ENCODE measurements at places on chromosomes 1 and 21.

- no peak for DNase-seq
Measured at GRCh38 chr21:36149788-36150711, 6.6 kb upstream of the DOP1B start.

DNA sequence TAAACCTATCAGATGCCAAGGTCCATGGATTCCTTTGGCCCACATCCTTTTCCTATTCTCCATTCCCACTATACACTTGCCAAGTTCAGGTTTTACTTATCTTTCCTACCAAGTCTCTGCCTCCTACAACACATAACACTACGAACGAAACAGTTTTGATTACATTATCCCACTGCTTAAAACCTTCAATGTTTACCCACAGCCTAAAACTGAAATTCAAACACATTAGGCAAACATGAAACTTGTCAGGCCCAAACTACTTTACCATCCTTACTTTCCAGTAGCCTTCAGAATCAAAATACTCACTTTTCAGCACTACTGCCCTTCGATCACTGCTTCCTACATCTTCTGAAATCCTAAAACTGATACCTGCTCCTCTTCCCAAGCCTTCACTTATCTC, 3.0 kb downstream of the SCAF4 start:
- DNase-seq, result no peak

DNA sequence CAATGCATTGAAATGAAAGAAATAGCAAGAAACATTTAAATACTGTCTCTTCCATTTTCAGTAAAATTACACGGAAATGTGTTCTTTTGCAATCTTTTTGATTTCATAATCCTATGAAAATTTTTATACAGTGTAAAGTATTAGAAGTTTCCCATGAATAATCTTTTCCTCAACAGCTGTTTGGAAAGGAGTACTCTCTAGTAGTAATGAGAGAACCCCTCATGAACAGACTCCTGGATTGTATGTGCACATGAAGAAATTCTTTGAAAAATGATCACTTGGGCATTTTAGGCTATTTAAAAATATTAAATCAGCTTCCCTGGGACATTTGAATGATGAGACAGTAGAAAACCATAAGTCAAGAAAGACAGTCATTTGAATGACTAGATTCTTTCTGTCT, 64.4 kb downstream of the LHX9 start:
- no peak for DNase-seq

DNA sequence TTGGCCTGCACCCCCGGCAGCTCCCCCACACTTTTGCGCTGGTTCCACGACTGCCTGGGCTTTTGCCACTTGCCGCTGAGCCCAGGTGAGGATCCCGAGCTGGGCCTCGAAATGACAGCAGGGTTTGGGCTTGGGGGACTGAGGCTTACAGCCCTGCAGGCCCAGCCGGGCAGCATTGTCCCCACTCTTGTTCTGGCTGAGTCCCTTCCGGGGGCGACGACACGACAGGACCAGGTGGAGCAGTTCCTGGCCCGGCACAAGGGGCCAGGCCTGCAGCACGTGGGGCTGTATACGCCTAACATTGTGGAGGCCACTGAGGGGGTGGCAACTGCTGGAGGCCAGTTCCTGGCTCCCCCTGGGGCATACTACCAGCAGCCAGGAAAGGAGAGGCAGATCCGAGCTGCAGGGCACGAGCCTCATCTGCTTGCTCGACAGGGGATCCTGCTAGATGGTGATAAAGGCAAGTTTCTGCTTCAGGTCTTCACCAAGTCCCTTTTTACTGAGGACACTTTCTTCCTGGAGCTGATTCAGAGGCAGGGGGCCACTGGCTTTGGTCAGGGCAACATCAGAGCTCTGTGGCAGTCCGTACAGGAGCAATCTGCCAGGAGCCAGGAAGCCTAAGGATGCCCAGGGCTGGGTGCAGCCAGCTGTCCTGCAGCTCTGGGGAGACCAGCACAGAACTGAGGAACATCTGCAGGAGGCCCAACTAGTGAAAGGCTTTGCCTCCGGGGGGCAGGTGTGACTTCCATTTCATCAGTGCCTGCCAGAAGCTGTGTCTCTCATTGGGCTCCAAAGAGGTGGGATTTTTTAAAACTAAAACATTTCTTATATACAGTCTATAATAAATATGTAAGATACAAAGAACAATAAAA, 1.2 kb downstream of the HPDL start:
- DNase-seq, result no peak

DNA sequence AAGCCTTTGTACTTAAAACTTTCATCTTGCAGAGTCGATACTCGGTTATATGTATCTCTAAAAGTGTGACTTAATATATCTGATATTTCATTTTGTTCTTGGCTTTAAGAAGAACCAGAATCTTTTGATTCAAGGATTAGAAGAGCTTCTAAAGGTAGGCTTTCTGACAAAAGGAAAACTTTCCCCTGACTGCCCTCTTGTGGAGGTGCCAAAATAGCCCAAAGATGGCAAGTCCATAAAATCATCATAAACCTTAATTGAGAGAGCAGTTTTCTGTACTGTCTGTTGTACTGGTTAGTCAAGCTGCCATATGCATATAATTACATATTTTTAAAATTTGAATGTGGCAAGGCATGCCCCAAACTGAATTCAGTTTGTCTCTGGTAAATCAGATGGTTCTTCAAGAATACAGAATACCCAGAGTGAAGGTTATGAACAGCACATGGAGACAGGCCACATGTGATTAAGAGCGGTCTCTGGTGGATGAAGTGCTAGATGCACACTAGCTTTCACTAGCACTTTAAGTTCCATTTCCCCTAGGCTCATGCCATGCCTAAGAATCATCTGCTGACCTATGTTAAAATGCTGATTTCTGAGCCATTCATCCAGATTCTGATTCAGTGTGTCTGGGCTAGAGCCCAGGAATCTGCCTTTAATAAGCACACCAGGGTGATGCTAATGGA, 27.7 kb upstream of the ELAVL4 start:
- no peak for DNase-seq

- DNase-seq, result no peak
Measured at GRCh38 chr1:29341936-29342335, 105.6 kb downstream of the PTPRU start.

- DNase-seq, result no peak
Measured at GRCh38 chr1:97427371-97427770, 493.5 kb downstream of the DPYD start.

DNA sequence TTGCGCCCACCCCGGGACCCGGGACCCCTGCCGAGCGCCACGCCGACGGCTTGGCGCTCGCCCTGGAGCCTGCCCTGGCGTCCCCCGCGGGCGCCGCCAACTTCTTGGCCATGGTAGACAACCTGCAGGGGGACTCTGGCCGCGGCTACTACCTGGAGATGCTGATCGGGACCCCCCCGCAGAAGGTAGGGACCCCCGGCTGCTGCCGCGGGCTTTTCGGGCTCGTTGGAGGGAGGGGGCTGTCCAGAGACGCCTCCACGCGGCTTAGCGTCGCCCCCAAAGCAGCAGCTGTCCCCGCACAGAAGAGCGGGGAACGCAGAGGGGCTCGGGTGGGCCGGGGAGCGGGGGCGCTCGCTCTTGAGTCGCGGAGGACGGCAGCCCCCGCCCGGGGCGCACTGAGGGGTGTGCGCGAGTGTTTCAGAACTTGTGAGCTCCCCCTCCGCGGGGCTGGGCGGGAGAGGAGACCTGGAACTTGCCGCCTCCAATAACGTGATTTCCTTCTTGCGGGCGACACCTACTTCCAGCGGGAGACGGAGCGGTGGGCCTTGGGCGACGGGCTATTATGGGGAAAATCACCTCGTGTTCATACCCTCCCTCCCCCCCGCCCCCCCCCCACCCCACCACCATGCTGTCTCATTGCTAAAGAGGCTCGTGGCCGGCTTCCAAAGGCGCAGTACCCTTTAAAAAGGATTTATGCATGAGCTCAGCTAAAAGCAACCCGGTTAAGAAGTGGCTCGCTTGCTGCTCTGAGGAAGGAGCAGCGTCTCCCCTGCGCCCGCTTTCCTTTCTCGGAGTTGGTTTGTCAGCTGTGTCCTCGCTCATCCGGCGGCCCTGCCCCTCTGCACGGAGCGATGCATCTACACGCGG, 664 bp downstream of the BACE2 start:
- no peak for DNase-seq

GRCh38 chr21:21101911-21102310, 103.7 kb downstream of the NCAM2 start:
- no peak for DNase-seq

DNA sequence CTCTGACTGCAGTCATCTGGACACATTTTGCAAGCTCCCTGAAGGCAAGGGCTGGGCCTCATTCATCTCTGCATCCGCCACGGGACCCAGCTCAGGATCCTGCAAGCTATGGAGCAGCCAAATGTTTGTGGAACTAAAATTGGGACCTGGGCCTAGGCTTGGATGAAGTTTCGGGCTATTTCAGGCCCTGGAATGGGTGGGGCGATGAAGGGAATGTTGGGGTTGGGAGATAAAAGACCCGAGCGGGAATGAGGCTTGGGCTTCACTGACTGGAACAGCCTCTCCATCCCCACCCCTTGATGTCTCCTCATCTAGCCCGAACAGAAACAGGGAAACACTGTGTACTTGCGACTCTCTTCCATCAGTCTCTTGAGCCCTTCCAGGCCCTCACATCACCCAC, 7.3 kb upstream of the AHCYL1 start:
- DNase-seq, result no peak

DNA sequence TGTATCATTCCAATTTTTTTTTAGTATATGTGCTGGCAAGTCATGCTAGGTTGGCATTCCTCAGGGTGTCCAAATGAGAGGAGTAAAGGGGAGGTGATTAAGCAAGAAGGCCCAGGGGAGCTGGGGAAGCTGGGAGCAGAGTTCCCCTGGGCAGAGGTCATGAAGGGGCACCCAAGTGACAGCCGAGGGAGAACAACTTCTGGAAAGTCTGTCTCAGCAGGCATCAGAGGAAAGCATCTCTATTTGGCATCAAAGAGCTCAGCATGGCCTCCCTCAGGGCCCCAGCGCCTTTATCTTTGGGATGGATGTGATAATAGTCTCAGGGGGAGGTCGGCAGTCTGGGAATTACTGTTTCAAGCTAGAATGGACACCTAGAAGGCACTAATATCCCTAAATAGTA, 5.0 kb upstream of the ENO1 start:
- no peak for DNase-seq

GRCh38 chr1:218299416-218299815, 14.3 kb downstream of the RRP15 start:
- DNase-seq, result no peak

- no peak for DNase-seq
Measured at GRCh38 chr1:176499671-176500070, 36.7 kb downstream of the PAPPA2 start.

DNA sequence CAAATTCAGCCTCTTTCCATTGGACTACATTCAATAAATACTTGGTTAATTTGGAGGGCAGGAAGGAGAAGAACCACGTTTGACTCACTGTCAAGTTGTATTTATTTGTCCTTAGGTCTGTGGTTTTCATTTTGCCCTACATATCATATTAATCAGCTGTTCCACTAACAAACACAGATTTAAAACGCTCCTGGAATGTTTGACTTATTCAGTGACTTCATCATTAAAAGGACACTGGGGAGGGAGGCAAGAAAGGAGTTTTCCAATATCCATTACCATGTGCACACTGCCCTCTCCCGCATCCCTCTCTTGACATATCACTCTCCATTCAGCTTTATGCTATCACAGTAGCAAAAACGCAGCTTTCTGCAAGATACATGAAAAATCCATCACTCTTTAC, 98.2 kb upstream of the C1orf87 start:
- DNase-seq, result no peak

- DNase-seq, result no peak
Measured at GRCh38 chr1:242211254-242212022, 212.5 kb upstream of the MAP1LC3C start.

DNA sequence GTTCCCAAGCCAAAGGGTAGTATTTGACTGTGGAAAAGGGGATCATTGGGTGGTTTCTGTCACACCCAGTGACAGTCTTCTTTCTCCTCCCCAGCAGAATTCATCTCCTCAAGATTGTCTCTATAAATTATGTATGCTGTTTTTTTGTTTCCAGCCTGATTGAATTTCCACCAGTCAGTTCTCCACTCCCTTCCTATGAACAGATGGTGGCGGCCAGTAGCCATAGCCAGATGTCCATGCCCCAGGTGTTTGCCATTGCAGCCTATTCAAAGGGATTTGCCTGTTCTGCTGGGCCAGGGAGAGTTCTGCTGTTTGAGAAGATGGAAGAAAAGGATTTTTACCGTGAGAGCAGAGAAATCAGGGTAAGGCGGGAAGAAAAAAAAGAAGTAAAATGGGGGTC, 12.9 kb downstream of the CFAP57 start:
- DNase-seq, result no peak

- DNase-seq, result no peak
Measured at GRCh38 chr1:49293016-49293415, 516.3 kb upstream of the BEND5 start.

GRCh38 chr1:76006234-76006633, 68.3 kb upstream of the ST6GALNAC3 start:
- DNase-seq, result no peak

- no peak for DNase-seq
Measured at GRCh38 chr1:27257155-27257554, 22.7 kb downstream of the WDTC1 start.

DNA sequence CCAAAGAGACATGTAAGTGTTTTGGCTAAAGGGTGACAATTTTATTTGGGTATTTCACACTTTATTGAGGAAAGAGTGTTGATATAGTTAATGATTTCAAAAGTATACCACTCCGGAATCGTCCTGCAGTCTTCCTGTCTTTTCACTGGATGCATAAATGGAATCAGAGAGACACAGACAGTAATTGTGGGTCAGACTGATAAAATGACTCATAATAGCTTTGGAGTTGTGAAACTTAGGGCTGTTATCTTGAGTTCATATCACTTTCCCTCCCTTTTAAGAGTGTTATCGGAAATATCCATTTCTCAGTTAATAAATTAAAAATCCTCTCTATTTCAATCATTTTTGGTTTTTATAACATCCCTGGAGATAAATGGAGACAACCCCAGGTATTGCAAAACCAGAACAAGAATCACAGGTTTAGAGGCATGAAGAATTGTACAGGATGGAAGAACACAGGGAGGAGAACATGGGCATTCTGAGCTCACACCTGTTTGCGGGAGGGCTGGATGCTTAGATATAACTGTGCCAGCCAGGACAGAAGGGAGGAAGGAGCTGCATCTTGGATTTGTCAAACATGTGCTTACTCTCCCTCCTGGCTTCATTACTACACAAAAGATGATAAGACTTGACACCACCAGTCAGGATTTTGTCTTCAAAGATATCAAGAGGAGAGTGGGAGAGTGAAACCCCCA, 185.4 kb downstream of the LMO4 start:
- DNase-seq, result no peak

- DNase-seq, result peak; percentile 64
Measured at GRCh38 chr1:101309334-101310311, 72.8 kb downstream of the S1PR1 start.

DNA sequence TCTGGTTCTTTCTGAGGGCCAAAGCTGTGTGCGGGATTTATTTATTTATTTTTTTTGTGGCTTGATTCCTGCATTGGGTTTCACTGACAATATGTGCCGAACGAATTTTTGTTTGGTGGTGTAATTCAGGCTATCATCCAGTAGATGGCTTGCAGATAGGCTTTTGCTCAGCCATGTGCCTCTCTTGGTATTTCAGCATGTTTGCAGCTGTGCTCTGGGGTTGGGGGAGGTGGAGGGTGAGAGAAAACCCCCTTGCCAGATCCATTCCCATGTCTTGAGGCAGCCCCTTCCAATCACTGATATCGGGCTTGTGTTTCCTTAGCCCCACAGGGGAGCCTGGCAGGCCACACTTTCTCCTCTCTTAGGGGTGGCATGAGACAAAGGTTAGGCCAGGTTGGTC, 302.4 kb downstream of the PTGER3 start:
- no peak for DNase-seq
